ENCODE measurements at places on chromosomes 7 and 10.

DNA sequence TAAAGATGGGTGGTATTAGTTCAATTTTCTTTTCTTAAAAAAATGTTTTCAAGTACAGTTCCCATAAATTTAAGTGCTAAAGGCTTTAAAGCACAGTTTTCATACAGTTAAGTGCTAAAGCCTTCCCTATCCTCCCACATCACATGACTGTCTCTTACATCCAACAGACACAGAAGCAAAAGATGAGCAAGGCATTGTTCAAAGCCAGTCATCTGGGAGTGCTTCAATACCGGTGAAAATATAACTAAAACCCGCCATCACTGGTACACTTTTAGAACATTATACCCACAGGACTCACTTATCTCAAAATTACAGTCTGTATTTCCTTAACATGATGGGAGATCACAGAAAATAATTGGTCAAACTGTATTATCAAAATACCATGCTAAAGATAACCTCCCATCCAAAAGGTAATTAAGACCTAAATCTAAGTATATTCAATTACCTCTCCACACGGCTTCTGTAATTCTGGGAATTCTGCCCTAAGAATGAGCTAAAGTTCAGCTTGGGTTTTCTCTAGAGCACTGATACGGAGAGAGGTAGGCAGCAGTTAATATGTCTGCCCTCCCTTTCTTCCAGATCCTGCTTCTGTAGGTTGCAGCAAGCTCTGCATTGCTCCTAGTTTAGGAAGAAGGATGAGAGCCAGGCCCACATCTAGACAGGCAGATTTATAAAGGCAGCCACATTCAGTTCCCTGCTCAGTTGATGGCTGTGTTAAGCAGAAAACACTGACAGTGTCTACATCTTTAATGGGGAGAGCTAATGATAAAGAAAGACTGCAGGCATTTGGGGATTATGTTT is 474.8 kb upstream of the PFKP start:
- no peak for DNase-seq

DNA sequence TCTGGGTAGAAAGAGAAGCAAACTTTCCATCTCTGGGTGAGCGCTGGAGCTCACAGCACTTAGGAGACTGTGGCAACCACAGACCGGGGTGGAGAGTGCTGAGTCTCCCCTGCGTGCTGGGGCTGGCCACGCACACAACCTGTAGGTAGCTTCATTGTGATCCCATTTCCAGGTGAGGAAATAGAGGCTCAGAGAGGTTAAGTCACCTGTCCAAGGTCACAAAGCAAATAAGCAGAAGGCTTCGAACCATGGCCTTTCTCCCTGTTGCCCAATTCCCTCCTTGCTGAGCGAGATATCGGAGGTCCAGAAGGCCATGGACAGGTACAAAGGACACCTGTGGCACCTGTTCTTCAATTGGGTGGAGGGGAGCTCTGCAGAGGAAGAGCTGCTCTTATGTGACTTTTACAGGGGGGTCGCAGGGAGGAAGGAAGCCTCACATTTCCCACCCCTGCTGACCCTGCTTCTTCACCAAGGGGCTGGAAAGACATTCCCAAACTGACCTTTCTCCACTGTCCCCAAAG is 39.4 kb downstream of the ZCCHC24 start:
- no peak for DNase-seq

- DNase-seq = no peak
Measured at GRCh38 chr7:10083766-10084165, 889.9 kb upstream of the PHF14 start.

- DNase-seq = peak; percentile 85
Measured at GRCh38 chr7:103148994-103149807, at the start of gene NAPEPLD. Gene NAPEPLD (minus strand): TSS chr7:103149099. CDS start chr7:103128776, 20,323 bp downstream.

DNA sequence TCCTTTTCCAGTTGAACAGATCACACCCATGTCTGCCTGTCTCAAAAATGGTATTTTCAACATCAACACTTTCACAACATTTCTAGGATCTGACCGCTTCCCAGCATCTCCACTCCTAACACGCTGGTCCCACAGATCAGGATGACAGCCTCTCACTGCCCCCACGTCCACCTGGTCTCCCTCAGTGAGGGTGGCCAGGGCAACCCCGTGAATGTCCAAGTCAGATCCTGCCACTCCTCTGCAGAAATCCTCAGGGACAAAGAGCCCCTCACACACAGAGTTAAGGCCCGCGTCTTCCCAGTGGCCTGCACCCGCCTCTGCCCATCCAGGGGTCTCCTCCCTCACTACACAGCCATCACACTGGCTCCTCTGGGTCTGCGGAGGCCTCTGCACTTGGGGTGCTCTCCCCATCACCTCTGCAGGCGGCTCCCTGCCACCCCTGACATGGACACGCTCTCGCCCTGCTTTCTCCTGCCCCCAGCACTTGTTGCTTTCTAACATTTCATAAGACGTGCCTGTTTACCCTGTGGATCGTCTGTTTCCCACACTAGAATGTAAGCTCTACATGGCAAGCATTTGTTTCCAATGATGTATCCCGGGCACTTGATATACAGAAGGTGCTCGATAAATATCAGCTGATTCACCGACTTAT is 20.0 kb downstream of the GNA12 start:
- no peak for DNase-seq

DNA sequence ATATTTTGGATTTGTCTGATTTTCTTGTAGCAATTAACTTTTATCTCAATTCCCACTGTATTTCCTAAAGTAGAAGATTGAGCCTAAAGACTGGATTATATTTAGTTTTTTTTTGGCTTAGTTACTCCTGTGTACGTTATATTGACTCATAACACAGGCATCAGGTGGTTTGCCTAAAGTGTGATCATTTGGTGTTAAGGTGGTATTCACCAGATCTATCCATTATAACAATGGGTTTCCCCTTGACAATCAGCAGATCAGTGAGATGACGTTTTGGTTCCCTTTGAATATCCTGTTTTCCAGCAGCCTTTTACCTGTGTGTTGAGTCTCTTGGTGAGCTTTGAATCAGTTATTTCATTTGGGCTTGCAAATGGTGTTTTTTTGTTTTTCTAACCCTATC is 18.1 kb downstream of the MAPK8 start:
- DNase-seq = no peak

- DNase-seq = no peak
Measured at GRCh38 chr10:11284291-11285085, 266.8 kb downstream of the CELF2 start.

All from type B pancreatic cell (in vitro differentiated cells).